MCF 10A (cell line): ENCODE measurements at places on chromosomes 4 and X. TPM values are rescaled to one million over a fixed set of nuclear protein-coding genes. Genes with fewer than 3 reads are reported as not detected.

Gene ZAR1
- not detected in 2 replicates for total RNA-seq

GRCh38 chr4:3724319-3725231 lies 41.6 kb upstream of the ADRA2C start:
- DNase-seq = peak; percentile 16

GRCh38 chr4:109072595-109072994 lies 229.9 kb downstream of the COL25A1 start:
- peak; percentile 94 for DNase-seq

GRCh38 chrX:101303790-101304189 lies 12.7 kb upstream of the TAF7L start:
- DNase-seq = no peak
